ENCODE measurements at places on chromosomes 4 and X.

- no peak for DNase-seq
Observed at GRCh38 chrX:134570509-134570846, 87.8 kb downstream of the PLAC1 start.

- DNase-seq: no peak
Observed at GRCh38 chrX:23333842-23334520, 668 bp upstream of the PTCHD1 start.

GRCh38 chr4:88059766-88060165 lies 52.3 kb downstream of the PKD2 start:
- DNase-seq: no peak

DNA sequence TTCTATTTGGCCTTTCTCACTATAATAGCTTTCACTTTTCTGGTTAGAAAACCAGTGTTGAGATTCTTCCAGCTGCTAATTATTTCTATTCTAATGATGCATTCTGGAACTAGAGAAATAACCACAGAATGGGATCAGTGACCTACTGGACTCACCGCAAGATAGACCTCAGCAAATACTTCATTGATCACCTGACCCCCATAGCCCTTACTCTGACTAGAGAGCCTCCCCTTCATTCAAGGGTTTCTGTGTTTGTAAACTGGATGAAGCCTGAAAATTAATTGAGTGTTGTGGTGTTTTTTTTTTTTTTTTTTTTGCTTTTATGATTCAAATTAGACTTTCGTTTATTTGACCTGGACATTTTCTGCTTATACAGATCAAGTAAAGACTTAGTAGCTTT lies 97.0 kb downstream of the NBDY start:
- DNase-seq: no peak

All from liver (tissue), 10 donors.